ENCODE measurements at places on chromosomes 16 and 17.
A peak's percentile ranks its signal among the peaks of the same experiment; 100 is the strongest.

DNA sequence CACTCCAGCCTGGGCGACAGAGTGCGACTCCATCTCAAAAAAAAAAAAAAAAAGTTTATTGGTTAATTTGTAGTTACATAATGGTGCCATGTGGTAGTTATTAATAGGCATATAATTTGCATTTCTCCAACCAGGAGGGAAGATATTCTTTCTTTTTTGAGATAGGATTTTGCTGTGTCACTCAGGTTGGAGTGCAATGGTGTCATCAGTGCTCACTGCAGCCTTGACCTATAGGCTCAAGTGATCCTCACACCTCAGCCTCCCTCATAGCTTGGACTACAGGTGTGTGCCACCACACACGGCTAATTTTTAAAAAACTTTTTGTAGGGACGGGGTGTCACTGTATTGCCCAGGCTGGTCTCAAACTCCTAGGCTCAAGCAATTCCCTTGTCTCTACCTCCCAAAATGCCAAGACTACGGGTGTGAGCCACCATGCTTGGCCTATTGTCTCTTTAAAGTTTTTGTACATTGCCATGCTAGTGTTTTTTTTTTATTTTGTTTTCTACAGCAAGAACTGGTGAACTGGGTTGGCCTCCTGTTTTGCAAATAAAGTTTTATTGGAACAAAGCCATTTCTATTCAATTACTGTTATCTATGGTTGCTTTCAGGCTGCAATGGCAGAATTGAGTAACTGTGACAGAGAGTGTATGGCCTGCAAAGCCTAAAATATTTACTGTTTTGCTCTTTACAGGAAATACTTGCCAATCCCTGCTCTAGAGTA is 11.9 kb downstream of the SNX29 start:
- no peak for DNase-seq

DNA sequence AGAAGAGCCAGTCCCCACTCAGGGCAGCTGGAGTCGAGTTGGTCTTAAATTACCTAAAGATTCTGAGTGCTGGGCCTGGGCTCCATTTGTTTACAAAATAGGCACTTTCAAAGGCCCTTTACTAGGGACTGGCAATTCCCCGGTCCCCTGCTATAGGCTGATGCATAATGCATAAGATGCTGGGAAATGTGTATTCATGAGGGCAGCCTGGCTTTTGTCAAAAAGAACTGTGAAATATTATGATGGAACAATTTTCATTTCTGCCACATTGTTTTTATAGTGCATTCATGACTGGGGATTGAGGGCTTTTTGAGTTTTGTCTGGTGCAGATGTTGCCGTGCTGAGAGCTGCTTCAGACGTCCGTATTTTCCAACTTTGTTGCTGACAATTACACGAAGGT is 617.0 kb upstream of the CDH5 start:
- DNase-seq, result no peak

DNA sequence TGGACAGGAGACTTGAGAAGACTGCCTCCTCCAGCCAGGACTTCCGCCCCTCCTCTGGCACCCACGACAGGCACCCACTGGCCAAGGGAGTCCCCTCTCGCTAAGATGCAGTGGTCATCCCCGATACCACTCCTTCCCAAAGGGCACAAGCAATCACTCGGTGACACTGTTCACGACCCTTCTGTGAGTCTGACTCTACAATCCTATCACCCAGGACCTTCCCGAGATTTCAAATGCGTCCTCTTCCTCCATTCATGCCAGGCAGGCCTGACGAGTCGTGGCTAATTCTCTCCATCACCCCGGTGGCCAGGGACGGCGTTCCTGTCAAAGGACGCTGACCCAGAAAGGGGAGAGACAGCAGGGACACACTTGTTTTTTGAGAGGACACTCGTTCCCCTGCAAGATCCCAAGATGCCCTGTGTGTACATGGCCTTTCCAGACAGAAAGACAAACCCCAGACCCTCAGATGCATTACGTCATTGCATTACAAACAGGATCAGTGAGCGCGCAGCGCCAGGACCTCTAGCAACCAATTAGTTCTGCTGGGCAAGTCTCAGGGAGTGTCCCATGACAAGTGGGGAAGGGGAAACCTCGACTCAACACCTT is 12.2 kb downstream of the FBXO31 start:
- DNase-seq, result no peak

- no peak for DNase-seq
Observed at GRCh38 chr17:4206962-4207361, 56.8 kb downstream of the ANKFY1 start.

GRCh38 chr17:80196652-80197051 is 23.5 kb downstream of the SGSH start:
- DNase-seq, result no peak

DNA sequence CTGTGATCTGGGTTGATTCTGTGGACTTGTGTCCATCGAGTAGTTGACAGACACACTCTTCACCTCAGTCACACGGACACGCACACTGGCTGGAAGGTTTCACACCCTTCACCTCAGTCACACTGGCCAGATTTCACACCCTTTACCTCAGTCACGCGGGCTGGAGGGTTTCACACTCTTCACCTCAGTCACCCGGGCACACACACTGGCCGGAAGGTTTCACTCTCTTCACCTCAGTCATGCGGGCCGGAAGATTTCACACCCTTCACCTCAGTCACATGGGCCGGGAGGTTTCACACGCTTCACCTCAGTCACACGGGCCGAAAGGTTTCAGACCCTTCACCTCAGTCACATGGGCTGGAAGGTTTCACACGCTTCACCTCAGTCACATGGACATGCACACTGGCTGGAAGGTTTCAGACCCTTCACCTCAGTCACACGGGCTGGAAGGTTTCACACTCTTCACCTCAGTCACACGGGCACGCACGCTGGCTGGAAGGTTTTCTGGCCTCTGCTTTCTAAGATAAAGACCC is 96.2 kb downstream of the PGS1 start:
- DNase-seq, result no peak

DNA sequence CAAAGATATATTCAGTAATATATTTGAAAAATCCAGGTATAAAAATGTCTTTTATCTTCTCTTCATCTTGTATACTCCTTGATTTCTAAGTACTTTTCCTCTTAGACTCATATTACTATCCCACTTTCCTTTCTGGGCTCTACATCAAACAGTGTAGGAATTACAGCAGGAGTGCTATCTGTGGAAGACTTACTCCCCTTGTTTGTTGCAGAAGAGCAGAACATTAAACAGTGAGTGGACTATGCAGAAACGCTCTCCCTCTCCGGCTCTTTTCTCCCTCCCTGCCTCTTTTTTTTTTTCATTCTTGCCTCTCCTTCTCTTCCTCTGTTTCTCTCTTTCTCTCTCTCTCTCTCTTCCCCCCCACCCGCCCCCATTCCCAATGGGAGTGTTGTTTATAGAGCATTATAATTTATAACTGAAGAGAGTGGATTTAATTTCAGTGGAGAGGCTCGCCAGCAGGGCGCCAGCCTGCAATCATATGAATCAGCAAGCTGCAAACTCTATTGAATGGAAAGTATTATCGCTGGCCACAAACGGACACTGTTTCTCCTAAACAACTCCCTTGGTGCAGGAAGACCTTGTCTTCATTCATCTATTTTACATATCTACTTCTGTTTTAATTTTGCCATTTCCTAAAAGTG is 242.3 kb upstream of the TBX2 start:
- DNase-seq, result peak; percentile 5

- DNase-seq, result no peak
Observed at GRCh38 chr17:49989518-49989880, 5.5 kb downstream of the DLX3 start.
